ENCODE measurements at places on chromosomes 7 and 10. TPM values are rescaled to one million over a fixed set of nuclear protein-coding genes. Genes with fewer than 3 reads are reported as not detected.

Gene HILPDA
- 21.7 TPM for total RNA-seq

Gene NKX1-2
- total RNA-seq: not detected

Gene PODXL
- 55.4 TPM for total RNA-seq

Gene MKI67
- 58.1 TPM for total RNA-seq

Gene INSYN2A
- 1.5 TPM for total RNA-seq

Gene GATA3
- total RNA-seq: 7.2 TPM

Gene ANKRD61
- total RNA-seq: 0.38 TPM

Gene MALSU1
- 89.4 TPM for total RNA-seq

Gene SLC29A3
- 13.9 TPM for total RNA-seq

Gene HOXA5
- 6.6 TPM for total RNA-seq

Gene NOBOX
- not detected for total RNA-seq

Gene TRIM74
- 0.27 TPM for total RNA-seq

Gene IKZF1
- not detected for total RNA-seq

Gene ANXA8
- total RNA-seq: 33.2 TPM

Gene OPN1SW
- total RNA-seq: not detected

Gene CCL26
- 14.5 TPM for total RNA-seq

Gene CYP3A4
- not detected for total RNA-seq

Gene OR6B1
- not detected for total RNA-seq

Gene ITIH5
- 0.08 TPM for total RNA-seq

Gene TUBAL3
- total RNA-seq: 0.49 TPM

Gene ATG9B
- total RNA-seq: 0.80 TPM

Gene SAMD9L
- total RNA-seq: 0.47 TPM
